Activated naive CD8-positive, alpha-beta T cell treated with anti-CD3 and anti-CD28 coated beads, Interleukin-2, amount 50 U/mL, for 24 hours (primary cell): ENCODE measurements at places on chromosomes 6 and 20.
A peak's percentile ranks its signal among the peaks of the same experiment; 100 is the strongest.

GRCh38 chr20:38870733-38871559 lies 55.3 kb upstream of the FAM83D start:
- DNase-seq, result peak; percentile 29

- no peak for DNase-seq
Observed at GRCh38 chr6:164563924-164564323, 745.5 kb downstream of the C6orf118 start.

DNA sequence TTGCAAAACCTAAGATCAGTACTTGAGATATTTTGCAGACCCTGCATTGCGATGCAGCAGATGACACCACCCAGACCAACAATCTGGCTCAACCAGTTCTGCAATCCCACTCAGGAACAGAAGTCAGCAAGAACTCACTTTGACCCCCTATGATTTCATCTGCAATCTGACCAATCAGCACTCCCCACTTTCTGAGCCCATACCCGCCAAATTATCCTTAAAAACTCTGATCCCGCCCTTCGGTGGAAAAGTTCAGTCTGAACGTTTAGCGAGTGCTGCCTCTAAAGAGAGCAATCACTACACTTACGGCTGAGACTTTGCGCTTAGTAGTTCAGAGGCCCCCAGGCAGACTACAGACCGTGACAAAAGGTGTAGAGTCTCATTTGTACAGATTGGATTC lies 17.3 kb upstream of the KIAA1586 start:
- no peak for DNase-seq

- no peak for DNase-seq
Observed at GRCh38 chr6:16836144-16836981, 75.1 kb upstream of the ATXN1 start.

DNA sequence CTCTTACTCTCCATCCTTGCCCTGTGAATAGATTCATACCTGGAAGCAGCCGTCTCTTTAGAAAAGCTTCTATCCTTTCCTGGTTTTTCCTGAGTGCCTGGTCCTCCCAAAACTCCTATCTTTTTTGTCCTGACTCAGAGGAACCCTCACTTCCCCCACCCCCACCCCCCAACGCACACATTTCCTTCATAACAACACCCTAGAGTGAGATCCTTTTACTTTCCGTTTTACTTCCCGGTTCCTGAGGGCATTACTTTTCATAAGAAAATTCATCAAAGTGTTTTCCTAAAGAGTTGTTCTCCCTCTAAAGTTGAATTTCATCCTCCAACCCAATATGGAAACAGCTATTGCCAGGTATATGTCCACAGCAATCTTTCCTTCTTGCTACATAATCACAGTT lies 327.0 kb downstream of the NRN1 start:
- no peak for DNase-seq

DNA sequence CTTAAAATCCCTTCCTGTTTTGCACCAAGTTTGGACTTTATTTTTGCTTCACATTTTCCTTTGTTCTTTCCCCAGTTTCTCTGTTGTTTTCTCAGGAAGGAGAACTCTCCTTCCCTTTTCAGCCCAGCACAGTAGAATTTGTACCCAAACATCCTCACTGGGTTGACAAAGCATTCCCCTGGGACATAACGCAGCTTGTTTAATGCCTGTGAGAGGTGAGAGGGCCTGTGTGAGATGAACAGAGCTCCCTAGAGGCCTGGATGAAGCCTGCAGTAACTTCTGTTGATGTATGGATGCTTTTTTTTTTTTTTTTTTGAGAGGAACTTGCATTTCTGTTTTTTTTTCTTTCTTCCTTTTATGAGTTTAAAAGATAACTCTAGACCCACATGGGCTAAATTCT lies 104.9 kb upstream of the SLC22A23 start:
- DNase-seq, result no peak

DNA sequence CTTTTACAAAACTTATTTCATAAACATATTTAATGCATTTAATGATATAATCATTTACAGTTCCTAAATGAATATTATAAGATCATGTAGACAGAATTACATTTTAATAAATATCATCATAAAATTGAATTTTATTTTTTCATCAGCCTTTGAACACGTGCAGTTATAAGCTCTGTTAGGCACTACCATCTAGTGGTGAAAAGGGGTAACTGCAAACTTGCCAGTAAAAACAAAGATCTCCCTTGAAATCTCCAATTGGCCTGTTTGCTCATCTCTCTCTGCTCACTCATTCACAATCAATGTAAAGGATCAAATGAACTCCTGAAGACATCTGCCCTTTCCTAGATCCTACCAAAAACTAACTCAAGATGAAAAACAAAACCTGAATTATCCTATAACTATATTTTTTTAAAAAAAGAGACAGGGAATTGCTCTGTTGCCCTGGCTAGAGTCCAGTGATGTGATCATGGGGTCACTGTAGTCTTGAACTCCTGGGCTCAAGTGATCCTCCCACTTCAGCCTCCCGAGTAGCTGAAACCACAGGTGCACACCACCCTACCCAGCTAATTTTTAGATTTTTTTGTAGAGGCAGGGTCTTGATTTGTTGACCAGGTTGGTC lies 31.7 kb downstream of the SAMHD1 start:
- peak; percentile 17 for DNase-seq

DNA sequence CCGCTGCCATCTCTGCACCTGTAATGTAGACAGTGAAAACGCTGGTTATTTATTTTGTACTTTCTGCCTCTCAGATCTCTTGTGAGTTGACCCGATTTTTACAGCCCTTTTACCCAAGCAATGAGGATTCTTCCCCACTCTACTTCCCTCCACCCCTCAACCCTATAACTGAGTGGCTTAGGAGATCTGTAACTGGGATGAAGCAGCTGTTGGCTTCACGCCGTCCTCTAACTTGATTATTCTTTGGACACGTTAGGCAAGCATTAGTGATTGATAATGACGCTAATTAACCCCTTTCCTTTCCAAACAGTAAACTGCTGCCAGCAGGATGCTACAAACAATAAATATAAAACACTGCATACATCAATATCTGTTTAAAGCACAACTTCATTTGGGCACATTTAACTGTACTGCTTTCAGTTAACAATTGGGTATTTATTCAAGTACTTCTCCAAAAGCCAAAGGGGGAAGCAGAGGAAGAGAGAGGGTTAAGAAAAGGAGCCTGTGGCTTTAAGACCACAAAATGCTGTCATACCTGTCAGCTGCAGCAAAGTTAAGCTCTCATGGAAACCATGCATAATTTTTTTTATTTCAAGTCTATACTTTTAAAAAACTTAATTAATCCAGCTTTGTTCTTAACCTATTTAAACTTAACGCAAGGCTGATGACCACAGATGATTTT lies 21.2 kb downstream of the TFAP2A start:
- DNase-seq, result no peak

DNA sequence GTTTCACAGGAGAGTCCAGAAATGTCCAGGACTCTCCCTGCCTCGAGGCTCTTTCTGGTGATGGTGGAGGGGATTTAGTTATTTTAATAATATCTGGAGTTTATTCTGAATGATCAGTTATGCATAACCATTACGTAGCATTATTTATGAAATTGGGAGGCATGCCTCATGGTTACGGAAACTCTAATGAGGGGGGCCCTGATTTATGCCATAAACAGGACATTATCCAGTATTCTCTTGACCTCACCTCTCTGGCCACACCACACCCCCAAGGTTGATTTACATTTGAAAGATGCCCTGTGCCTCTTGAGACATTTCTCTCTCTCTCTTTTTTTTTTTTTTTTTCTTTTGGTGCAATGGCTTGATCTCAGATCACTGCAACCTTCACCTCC lies 268.8 kb downstream of the TFAP2C start:
- no peak for DNase-seq

DNA sequence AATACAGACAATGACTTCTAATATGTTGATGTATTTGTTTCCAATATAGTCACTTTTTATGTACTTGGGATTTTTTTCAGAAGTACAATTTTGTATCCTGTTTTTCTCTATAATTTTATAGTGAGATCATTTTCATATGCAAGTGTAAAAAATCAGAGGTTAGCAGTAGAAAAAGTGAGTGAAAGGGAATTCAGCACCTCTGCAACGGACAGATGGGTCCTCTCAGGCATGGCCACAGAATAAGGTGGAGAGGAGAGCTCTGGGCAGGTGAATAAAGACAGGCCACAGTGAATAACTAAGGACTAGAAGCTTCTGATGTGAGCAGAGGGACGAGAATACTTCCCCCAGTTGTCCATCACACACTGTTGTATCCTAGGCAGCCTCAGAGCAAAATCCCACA lies 210.1 kb upstream of the CNR1 start:
- no peak for DNase-seq

DNA sequence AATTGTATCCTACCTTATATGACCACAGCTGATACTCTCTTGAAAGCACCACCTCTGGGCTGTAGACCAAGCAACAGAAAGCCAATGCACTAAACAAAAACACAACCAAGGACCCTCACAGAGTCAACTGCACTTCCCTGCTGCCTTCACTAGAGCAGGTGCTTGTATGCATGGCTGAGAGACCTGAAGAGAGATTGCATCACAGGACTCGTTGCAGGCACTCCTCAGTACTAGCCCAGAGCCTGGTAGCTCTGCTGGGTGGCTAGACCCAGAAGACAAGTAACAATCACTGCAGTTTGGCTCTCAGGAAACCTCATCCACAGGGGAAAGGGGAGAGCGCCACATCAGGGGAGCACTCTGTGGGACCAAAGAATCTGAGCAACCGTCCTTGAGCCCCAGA lies 521.6 kb upstream of the IMPG1 start:
- DNase-seq, result no peak

DNA sequence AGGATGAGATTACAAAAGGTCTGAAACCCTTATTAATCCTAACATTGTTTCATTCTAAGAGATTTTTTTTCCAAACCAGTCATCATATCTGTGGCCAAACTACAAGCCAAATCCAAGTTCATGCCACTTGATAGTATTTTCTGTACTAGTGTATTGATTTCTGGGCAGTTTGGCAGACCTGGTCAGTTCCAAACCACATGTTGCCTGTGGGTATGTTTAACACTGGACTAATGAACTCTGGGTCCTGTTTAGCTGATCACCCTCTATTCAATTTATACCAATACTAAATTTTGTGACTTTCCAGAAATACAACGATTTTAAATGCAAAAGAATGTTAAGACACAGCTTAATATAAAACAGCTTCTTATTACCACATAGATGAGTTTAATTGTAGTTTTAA lies 24.0 kb downstream of the TBX18 start:
- DNase-seq, result no peak

GRCh38 chr6:47922391-47922790 lies 140.6 kb downstream of the OPN5 start:
- DNase-seq, result no peak

- no peak for DNase-seq
Observed at GRCh38 chr6:97687916-97688315, 404.9 kb upstream of the MMS22L start.

DNA sequence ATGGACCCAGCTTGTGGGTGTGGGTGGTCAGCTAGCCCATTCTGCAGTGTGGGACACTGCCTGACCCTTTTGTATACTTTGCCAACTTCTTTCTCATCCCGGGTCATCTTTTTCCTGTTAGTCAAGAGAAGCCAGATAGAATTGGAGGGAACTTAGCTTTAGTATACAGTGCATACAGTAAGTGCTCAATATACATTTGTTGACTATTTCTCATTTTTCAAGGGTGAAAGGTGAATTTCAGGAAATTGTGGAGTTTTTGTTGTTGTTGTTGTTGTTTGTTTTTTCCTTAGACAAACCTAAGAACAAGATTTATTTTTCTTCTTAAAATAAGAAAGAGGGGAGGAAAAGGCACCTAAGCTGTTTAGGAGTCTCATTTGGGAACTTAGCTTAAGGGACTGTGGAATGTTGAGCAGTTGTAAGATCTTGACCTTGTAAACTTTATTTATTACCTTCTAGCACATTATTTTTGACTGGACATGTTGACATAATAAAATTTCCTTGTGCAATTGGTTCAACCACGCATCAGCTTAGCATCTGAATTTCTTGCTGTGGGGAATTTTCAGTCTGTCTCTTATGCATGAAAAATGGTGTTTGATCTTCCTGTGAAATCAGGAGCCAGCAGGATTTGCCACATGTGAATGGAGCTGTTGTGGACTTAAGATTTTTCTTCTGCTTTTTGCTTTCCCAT lies 113.6 kb downstream of the ARID1B start:
- no peak for DNase-seq

GRCh38 chr20:55888685-55889084 lies 116.6 kb downstream of the CBLN4 start:
- no peak for DNase-seq

DNA sequence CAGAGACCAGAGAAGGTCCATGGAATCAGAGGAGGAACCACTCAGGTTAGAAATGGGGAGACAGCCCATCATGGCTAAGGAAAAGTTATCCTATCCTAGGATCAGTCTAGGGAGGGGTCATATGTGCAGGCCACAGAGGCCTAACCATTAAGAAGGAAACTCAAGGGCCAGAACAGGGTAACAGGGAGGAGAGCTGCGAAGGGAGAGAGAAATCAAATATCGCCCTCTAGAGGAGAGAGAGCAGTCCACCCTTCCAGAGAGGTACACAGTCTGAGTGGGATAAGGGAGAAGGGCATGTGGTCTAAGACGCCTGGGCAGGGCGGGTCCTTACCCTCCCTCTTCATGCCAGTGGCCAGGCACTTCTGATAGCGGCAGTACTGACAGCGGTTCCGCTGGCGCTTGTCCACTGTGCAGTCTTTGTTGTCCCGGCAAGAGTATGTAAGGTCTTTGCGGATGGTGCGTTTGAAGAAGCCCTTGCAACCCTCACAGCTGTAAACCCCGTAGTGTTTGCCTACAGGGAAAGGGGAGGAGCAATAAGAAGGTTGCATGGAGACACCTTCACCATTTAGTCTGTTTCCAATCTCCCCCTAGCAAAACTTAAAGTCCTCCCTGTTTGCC lies 2.9 kb downstream of the RXRB start:
- no peak for DNase-seq

- no peak for DNase-seq
Observed at GRCh38 chr20:25272223-25273000, 24.5 kb downstream of the PYGB start.

- no peak for DNase-seq
Observed at GRCh38 chr6:8905757-8906156, 470.4 kb upstream of the SLC35B3 start.
